Suppressor macrophage treated with lipopolysaccharide for 1 hour (primary cell): ENCODE measurements at places on chromosomes 1 and 21.
A peak's percentile ranks its signal among the peaks of the same experiment; 100 is the strongest.

GRCh38 chr1:207748737-207749528, 2.9 kb upstream of the CD46 start:
- DNase-seq: no peak

GRCh38 chr1:150582371-150582770, 3.0 kb upstream of the MCL1 start:
- no peak for DNase-seq

DNA sequence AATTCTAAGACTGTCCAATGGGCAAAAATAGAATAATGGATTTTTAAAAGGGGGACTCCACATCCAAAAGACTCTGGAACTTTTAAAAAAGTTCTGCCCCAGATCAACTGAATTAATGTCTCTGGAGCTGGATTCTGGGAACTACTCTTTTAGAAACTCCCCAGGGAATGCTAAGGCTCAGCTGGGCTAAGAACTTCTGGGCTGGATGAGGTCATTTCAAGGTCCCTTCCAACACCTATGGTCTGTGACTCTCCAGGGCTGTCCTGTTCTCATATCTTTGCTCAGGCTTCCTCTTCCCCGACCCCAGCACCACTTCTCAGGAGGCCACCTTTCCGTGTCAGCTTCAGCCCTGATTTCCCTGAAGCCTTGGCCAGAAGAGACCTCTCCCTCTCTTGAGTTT, 13.5 kb upstream of the PLA2G2C start:
- DNase-seq: no peak

DNA sequence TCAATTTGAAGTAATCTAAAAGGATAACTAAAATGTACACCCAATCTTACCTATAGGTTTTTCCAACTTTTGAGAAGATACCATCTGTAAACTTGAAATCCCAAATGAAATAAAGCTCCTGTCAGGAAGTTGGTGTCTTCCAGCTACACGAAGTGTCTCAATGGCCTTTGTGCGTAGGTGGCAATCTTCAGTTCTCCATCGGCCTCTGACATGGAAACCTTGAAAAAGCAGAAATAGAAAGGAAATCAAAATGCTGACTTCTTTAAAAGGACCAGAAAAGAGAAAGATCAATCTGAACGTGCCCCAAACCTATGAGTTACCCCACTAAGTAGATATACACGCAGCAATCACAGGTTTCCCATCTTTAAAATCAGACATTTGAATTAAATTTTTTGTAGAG, 10.0 kb downstream of the MKNK1 start:
- peak; percentile 94 for DNase-seq

DNA sequence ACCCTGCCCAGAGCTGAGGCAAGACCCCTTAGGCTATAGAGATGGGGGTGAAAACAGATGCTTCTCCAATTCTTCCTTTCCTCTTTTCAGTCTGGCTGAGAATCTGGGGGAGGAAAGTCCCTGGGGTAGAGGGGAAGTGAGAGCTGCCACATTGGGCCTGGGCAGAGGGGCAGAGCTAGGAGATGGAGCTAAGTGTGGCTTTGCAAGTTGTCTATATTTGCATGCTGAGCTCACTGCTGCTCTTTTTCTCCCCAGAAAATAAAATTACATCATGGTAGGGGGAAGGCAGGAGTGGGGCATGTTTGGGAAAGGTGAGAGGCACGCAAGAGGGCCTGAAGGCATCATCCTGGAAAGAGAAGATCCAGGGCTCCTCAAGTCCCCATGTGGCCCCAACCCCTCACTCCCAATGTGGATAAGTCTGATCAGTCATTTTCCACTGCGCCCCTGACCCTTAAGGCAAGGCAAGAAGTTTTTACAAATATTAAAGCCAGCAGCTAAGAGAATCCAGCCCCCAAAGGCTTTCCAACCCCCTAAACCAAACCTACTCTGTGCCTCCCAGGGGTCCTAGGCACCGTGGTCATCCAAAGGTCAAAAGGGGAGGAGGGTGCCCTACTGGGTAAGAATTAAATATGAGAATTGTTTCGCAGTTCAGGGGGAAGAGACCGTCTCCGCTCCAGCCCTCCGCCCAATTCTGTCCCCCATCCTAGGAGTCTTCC, 500 bp upstream of the PEA15 start:
- DNase-seq: peak; percentile 93

DNA sequence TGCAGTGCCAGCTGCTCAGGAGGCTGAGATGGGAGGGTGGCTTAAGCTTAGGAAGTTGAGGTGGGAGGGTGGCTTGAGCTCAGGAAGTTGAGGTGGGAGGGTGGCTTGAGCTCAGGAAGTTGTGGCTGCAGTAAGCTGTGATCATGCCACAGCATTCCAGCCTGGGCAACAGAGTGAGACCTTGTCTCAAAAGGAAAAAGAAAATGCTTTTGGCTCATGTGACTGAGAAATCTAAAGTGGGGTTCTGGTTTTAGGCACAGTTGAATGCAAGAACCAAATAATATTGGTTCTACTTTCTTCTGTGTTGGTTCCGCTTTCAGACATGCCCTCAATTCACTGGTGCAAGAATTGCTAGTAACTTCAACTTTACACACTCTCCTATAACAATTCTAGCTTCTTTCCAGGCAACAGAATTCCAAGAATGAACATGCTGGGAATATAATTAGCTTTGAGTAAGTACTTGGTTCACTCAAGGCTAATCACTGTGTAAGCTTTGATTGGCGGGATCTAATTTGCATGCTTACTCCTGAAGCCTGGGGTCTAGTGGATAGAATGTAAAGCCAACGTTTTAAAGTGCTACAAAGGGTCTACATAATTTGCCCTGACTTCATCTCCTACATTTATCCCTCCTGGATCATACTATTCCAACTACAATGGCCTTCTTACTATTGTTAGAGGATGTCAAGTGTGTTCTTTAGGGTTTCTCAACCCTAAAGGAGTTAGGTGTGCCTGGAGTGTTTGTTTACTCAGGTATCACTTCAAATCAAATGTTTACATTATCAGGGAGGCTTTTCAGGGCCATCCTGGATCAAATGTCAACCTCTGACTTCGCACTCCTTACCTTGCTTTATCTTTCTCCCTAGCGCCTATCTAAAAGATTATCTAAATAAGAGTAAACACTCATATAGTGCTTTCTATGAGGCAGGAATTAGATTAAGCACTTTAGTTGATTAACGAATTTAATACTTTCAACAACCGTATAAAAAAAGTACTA, 115.1 kb downstream of the SLC16A1 start:
- peak; percentile 48 for DNase-seq

GRCh38 chr1:37323486-37324377, 150.6 kb upstream of the ZC3H12A start:
- DNase-seq: peak; percentile 44

GRCh38 chr1:11780380-11781147, 18.6 kb downstream of the C1orf167 start:
- DNase-seq: no peak

GRCh38 chr1:61191433-61191720, 109.0 kb downstream of the NFIA start:
- no peak for DNase-seq

DNA sequence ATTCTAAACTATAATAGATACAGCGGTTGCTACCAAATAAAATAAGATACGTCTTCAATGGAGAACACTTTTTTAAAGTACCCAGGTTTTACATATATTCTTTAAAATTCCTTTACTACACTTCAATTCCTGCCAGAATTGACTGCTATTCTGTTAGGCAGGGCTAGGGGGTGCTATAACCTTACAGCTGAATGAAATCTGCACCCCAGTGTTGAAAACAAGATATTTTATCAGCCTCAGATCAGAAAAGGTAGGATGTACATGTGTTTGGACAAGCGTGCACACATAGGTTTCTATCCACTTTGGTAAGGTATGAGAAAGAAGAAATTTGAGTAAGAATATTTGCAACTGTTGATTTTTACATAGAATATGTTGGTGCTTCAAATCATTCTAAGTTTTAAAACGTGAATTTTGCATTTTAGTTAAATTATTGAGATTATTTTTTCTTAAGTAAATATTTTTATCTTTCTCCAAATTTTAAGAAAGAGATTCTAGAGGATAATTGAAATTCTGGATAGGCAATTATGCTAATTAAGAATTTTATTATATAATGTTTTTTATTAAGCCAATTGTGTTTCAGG, 490.8 kb upstream of the ADGRL4 start:
- DNase-seq: peak; percentile 16

DNA sequence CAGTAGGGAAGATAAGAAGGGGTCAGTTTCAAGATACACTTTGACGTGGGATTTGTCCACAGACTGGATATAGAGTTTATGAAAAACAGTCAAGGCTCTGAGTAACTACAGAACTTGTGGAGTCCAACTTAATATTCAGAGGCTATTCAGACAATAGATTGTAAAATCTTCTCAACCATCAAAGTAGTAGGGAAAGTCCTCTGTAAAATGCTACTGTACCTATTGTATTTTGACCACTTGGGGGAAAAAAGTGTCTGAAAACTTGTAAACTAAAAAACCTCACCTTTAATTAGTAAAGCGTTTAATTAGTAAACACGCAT, 10.5 kb downstream of the PTP4A2 start:
- no peak for DNase-seq

GRCh38 chr1:213724640-213725536, 262.9 kb upstream of the PROX1 start:
- no peak for DNase-seq

DNA sequence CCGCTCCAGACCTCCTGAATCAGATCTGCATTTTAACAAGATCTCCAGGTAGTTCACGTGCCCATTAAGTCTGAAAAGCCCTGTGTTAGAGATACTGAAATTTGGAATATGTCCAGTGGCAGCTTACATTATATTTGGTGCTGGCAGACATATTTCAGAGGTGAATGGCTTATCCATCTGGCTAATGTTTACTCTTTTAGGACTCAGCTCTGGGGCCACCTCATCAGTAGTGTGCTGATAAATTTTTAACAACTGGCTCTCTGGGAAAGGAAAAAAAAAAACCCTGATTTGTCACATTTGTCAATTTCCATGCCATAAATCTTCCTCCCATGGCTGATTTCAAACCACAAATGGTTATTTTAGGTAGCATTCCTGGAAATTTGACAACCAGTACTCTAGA, 25.3 kb upstream of the SYT6 start:
- no peak for DNase-seq

- DNase-seq: peak; percentile 19
These were observed 10.3 kb downstream of the ZBTB40 start for GRCh38 chr1:22461678-22462527.

DNA sequence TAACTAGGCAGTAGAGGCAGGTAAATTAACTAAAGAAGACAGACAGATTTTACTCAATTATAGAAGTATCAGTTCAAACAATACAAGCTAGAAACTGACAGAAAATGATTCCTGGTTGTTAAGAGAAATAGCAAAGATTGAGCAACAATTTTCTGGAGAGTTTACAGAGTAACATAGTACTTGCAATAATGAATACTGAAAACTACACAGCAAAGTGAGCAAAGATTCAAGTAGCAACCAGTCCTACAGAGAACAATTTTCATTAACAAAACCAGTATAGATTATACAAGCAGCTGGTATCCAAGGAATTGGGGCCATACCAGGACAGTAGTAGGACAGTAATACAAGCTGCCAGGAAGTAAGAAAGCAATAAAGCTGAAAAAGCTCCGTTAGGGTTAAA, 37.6 kb downstream of the EYA3 start:
- DNase-seq: no peak

- no peak for DNase-seq
These were observed 91.9 kb downstream of the RYR2 start for GRCh38 chr1:237133921-237134320.

DNA sequence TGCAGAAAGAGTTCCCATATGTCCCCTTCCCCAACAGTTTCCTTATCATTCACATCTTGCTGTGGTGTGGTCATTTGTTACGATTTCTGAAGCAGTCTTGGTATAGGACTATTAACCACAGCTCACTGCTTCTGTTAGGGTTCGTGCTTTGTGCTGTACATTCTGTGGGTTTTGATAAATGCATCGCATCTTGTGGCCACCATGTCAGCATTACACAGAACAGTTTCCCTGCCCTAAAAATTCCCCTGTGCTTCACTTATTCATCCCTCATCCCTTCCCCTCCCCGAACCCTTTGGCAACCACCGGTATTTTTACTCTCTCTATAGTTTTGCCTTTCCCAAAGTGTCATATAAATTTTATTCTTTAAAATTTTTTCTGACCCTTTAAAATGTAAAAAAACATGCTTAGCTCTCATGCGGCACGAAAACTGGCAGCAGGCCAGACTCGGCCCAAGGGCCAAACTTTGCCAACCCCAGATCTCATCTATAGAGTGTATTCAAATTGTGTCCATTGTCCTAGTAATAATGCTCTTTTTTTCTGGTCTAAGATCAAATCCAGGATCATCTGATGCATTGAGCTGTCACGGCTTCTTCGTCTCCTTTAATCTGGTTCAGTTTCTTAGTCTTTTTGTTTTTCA, 78.2 kb downstream of the SIM2 start:
- DNase-seq: no peak

- DNase-seq: peak; percentile 39
These were observed 133.2 kb upstream of the BARHL2 start for GRCh38 chr1:90850181-90850897.

DNA sequence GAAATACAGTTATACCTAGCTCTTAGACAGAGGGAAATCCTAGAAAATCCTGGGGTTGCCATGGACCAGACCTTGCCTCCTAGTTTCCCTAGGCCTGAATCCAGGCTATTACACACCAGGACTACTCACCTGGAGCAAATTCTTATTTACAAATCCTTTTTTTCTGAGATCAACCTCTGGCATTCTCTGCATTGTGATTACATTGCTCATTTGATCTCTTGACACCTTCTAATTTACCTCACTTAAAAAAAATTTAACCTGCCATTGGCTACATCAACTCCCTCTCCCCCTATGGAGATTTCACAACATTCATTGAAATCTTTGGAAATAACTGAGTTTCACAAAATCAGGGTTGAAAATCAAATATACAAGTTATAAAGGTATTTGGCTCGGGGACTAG, 2.9 kb upstream of the C1orf105 start:
- DNase-seq: no peak

- DNase-seq: no peak
These were observed 84.0 kb downstream of the PHTF1 start for GRCh38 chr1:113675302-113675701.

DNA sequence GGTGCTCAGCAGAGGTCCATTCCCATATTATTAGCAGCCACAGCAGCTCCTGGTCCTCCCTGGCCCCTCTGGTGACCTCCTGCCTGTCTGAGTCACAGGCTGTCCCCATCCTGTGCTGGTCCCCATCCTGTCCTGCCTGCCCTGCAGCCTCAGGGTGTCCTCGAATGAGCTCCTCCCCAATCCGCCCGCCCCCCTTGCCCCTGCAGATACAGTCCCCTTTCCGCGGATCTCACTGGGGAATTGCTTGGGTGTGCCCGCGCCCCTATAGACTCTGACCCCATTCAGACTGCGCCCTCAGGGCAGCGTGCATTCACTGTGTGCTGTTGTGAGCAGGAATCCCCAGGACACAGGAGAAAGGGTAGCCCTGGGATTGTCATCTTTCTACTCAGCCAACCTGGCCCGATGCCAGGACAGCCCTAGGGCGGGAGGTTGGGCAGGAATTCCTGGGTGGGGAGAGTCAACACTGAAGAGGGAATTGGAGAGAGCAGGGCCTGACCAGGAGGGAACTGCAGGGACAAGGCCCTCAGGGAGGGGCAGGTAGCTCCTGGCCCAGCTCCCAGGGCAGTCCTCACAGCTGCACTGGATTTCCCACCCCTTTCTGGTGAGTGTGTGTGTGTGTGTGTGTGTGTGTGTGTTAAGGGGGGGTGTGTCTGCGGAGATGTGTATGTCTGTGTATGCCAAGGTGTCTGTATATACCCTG, 1.1 kb upstream of the GUCA2A start:
- no peak for DNase-seq

- DNase-seq: no peak
These were observed 727.6 kb downstream of the PTPRU start for GRCh38 chr1:29963946-29964345.

GRCh38 chr1:34946211-34946610, 16.8 kb upstream of the DLGAP3 start:
- DNase-seq: no peak
